ENCODE measurements at places on chromosomes 1 and 21.
A peak's percentile ranks its signal among the peaks of the same experiment; 100 is the strongest.

- no peak for DNase-seq
Observed at GRCh38 chr1:7632176-7632575, 138.9 kb upstream of the VAMP3 start.

GRCh38 chr21:41142051-41142795 is 25.7 kb upstream of the BACE2 start:
- no peak for DNase-seq

GRCh38 chr1:172390683-172391551 is 29.6 kb upstream of the C1orf105 start:
- DNase-seq, result no peak

DNA sequence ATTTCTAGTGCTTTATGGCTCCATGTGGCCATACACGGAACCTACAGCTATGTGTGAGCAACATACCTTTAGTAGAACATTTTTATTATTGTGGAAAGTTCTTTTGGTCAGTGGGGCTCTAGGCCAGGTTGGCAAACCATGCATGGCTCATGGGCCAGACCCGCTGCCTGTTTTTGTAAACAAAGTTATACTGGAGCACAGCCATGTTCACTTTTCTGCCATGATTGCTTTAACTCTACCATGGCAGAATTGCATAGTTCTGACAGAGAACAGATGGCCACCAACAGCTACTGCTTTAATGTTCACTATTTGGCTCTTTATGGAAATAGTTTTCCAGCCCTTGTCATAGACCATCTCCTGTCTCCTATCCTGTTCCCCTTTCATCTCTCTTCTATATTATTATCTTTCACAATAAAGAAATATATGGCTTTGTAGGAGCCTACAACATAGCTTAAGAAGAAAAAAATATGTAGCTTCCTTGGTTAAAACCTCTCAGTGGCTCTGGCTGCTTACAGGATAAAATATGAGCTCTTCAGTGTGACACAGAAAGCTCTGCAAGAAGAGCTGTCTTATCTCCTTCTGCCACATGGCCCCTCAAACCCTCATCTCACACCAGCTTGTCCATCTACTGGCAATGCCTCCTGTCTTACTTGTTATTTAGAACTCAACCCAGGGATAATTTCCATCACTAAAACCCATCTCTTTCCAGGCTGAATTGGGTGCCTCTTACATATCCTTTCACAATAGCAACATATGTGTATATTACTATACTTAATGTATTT is 54.6 kb upstream of the RWDD3 start:
- no peak for DNase-seq

- no peak for DNase-seq
Observed at GRCh38 chr21:38784458-38785266, 21.1 kb upstream of the ETS2 start.

GRCh38 chr1:165632491-165632890 is 1.5 kb downstream of the MGST3 start:
- DNase-seq, result no peak

- DNase-seq, result no peak
Observed at GRCh38 chr1:41498391-41498790, 13.9 kb upstream of the EDN2 start.

DNA sequence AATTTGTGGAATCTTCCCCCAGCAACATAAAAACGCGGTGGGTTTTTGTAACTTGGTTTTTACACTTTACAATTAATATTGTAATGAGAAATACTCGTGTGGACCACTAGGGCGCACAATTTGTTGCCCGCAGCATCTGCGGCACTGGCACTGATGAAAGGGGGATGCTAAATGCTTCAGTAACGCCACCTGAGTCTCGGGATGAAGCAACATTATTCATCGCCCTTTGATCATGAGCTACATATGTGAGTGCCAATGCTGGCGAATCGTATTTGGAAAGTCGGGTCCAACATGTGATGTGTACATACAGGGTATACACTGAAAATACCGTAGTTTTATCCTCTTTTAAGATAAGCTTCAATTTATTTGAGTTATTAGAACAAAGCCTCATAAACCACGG is 34.2 kb upstream of the COX20 start:
- DNase-seq, result peak; percentile 29

DNA sequence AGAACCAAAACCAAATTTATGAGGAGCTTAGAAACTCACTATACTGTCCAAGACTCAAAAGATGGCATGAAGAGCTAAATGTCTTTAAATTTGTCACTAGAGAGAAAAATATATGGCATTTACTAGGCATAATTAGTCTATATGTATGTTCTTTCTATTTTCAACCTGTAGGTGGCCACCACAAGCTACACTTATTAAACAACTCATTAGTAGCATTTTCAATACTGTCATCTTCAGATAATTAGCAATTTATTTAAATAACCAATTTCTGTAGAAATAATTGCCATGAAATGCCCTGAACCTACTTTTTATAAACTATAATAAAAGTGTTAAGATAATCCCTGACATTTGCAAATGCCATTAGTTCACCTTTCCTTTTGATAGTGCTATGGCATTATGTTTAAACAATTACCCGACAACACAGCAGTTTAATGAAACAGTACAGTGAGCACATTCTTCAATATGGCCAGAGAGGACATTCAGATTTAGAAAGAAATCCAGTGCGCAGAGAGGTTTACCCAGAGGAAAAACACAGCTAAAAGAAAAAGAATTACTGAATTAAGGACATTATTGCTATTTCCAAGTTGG is 522.5 kb downstream of the PTBP2 start:
- no peak for DNase-seq

- no peak for DNase-seq
Observed at GRCh38 chr1:219088778-219089557, 84.7 kb upstream of the LYPLAL1 start.

DNA sequence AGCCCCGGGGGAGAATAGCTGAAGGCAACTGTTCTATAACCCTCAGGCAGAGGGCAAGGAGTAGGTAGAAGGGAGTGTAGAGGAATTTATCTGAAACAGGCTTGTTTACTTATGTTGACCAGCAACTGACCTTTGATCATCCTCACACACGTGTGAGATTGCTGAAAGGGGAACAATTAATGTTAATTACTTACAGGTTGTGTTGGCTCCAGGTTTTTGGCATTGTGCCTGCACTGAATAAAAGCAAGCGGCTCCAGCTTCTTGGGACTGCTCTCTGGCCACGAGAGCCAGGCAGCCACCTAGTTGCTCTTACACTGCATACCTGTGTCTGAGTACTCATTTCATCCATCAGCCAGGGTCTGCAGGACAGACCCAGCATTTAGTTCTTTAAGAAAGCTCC is 41.3 kb upstream of the ARHGEF10L start:
- DNase-seq, result no peak

DNA sequence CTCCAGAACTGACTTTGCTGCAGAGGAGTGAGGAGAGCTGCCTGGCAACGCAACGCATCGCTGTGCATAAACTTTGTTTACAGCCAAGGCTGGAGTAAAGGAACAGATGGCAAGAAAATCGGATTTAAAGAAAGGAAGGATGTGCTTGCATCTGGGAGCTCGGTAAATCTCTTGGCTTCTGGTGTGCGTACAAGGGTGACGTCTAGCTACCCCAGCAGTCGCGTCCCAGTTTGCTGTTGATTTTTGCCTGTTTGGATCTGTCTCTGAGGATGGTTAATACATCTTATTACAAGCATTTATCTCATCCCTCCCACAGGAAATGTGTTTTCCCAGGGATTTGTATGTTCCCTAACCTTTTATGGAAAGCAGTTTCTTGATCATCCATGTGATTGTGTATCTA is 73.3 kb upstream of the RALGPS2 start:
- DNase-seq, result no peak

DNA sequence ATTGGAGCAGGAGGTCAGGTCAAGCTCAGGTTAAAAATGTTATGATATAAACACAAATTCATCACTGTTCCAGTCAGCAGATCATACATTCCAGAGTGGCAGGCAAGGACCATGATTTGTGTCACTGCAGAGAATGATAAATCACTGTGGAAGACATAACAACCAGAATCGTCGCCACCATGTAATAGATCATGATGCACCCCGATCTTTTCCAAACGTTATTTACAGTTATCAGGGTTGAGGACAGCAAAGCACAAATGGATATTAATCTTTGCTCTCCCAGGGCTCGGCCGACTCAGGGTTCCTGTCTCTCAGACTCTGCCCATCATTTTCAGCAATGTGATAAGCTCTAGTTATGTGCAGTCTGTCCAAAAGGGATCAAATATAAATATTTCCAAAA is 122.7 kb downstream of the ZBTB18 start:
- DNase-seq, result no peak

- no peak for DNase-seq
Observed at GRCh38 chr1:2257245-2257627, 29.1 kb downstream of the SKI start.

- DNase-seq, result no peak
Observed at GRCh38 chr1:31249854-31250253, 10.2 kb upstream of the NKAIN1 start.

DNA sequence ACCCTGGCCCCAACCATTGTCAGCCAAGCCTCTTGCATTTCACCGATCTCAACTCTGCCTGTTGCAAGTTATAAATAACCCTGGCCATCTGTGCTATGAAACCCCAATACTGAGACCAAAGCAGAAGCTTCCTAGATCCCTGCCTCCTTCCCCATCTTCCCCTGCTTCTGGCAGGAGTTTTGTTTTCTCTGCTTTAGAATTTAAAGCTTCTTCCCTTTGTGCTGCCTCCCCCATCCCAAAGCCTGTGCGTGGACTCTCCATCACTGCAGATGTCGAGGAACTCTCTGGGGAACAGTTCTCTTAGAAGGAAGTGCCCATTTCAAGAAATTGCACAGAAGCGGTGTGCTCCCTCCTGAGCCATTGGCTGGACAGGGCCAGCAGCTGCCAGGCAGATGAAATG is 17.4 kb upstream of the MYOG start:
- no peak for DNase-seq

- DNase-seq, result peak; percentile 28
Observed at GRCh38 chr1:156082309-156083091, at the start of gene MEX3A. TSS of gene MEX3A (minus strand) at chr1:156082465. CDS start at chr1:156081998, 467 bp downstream.

- no peak for DNase-seq
Observed at GRCh38 chr1:83077411-83077810, 921.5 kb downstream of the TTLL7 start.

DNA sequence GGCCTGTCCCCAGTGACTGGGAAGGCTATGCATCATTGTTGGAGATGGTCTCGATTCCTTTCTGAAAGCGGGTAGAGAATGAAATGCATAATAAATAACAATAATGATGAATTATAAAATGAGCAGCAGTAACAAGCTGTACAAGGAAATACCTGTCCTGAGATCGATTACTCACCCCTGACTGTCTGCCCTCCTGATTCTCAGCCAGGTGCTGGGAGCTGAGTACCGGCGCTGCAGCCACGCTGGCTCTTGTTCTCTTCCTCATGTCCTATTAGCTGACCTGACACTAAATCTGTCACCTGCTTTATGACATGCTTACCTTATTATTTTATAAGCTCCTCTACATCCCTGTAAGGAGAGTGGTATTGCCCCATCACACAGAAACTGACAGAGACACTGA is 3.4 kb downstream of the AGPAT3 start:
- no peak for DNase-seq

DNA sequence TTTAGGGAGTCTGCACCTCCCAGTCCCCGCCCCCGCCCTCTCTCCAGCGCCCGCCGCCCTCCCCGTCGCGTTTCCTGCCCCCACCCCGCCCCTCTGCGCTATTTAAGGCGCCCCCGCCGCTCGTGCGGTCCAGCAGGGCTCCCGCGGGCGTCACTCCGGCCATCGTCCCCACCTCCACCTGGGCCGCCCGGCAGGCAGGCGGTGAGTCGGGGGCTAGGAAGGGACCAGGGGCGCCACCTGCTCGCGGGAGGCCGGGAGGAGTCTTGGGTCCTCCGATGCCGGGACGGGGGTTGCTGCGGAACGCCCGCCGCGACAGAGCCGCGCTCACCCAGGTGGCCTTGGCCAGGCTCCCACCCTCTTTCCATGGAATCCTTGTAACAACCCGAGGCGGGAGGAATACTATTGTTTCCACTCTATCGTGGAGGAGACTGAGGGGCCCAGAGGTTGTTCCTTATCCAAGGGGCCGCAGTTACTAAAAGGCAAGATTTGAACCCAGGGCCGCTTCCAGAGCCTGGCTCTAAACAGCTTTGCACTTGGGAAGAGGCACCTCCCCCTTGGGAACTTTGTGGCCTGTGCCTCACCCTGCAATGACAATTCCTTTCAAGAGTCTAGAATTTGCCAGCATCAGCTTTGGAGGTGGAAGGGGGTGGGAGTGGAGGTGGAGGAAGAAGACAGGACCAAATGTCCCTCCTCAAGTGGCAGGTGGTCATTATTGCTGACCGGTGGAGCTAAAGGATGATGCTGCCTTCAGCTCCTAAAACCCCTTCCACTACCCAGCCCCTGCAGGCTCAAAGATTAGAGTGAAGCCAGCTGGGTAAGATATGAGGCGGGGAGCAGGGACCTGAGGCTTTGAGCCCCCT is at the start of gene GJA4:
GJA4 (plus strand) TSS at position 132 of the 860 bp plus-strand sequence. CDS start 1,215 bp downstream, outside the sequence.
- no peak for DNase-seq

DNA sequence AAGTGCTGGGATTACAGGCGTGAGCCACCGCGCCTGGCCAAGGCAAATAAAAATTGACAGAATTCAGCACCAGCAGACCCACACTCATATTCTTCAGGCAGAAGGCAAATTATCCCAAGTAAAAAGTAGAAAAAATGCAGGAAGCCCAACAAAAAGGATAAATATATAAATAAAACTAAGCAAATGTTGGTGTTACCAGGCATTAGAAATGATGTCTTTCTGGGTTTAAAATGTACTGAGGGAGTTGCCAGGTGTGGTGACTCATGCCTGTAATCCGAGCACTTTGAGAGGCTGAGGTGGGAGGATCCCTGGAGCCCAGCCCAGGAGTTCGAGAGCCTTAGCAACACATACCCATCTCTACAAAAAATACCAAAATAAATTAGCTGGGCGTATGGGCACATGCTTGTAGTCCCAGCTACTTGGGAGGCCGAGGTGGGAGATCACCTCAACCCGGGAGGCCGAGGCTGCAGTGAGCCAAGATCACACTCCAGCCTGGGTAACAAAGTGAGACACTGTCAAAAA is 6.3 kb downstream of the INTS11 start:
- no peak for DNase-seq

GRCh38 chr1:1551524-1552262 is 11.3 kb upstream of the TMEM240 start:
- no peak for DNase-seq

- DNase-seq, result peak; percentile 6
Observed at GRCh38 chr1:11320153-11320936, 47.3 kb downstream of the UBIAD1 start.

DNA sequence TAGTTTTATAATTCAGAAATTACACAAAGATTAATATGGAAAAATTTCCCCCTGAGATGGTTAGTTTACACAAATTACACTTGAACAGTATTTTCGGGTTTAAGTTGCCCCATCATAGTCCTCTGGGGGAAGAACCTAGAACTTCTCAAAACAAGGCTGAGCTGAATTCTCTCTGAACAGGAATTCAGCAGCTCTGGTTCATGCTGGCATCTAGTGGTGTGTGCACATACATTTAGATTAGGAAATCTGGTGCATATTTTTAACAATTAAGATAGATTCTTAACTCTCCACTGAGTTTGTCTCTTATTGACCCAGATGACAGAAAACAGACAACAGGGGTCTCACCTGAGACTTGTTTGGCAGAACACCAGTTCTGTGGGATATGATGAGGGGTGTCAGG is 410.7 kb downstream of the DSCAM start:
- DNase-seq, result no peak
